ENCODE measurements at places on chromosomes 5 and 9.

- DNase-seq: no peak
These were observed 13.6 kb downstream of the PLEKHG4B start for GRCh38 chr5:105504-106070.

- DNase-seq: no peak
These were observed 7.5 kb upstream of the CMBL start for GRCh38 chr5:10315201-10315600.

DNA sequence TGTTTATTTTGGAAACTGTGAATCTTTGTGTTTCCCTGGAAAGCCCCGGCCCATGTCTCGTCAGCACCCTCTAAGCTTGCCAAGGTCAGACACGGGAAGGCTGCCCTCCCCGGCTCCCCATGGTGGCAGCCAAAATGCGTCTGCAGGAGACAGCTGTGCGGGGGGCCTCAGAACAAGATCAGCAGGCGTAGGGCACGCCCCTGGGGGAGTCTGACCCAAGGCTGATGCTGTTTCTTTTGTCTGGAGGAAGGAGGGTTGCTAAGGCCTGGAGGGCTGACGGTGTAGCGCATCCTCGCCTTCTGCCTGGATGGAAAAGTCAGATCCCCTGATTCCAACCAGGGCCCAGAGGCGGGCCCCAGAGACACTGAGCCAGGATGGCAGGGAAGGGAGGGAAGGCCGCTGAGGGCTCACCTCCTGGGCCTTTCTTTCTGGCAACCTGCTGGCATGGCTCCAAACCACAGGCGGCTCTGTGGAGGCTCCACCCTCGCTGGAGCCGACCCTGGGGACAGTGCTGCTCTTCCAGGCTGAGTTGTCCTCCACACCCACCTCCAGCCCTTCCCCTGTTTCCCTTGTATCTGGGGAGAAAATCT is 57.2 kb downstream of the OLFM1 start:
- peak; percentile 83 for DNase-seq

- DNase-seq: peak; percentile 30
These were observed 510.5 kb downstream of the LRRC70 start for GRCh38 chr5:63089147-63089546.

GRCh38 chr9:134955801-134956200 is 38.1 kb upstream of the FCN1 start:
- DNase-seq: no peak

DNA sequence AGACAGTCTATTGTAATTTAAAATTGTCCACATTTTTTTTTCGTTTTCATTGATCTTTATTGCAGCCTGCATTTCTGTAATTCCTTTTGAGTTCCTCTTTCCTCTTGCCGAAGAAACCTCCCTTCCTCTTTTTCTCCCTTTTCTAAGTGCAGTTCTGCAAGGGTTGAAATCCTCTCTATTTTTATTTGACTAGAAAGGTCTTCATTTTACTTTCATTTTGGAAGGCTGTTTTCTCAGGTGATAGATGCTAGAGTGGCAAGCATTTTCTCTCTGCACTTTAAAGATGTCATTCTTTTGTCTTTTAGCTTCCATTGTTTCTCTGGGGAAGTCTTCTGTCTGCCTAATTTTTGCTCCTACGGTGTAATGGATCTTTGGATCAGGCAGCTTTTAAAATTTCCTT is 248.5 kb downstream of the SMARCA2 start:
- no peak for DNase-seq

DNA sequence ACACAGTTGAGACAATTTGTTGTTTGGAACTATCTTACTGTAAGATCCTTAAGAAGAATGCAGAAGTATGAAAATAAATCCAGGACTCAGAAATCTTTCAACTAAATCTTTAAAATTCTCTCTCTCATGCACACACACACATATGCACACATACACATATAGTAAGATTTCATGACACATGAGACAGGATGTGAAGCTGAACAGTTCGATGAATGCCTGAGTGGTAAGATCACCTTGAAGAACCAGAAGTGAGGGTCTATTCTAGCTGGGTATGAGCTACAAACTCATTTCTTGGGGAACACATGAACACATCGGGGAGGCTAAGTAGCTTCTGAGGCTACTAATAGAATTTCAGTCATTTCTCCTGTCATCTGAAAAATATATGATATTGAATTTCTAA is 153.6 kb downstream of the TMC1 start:
- DNase-seq: no peak

DNA sequence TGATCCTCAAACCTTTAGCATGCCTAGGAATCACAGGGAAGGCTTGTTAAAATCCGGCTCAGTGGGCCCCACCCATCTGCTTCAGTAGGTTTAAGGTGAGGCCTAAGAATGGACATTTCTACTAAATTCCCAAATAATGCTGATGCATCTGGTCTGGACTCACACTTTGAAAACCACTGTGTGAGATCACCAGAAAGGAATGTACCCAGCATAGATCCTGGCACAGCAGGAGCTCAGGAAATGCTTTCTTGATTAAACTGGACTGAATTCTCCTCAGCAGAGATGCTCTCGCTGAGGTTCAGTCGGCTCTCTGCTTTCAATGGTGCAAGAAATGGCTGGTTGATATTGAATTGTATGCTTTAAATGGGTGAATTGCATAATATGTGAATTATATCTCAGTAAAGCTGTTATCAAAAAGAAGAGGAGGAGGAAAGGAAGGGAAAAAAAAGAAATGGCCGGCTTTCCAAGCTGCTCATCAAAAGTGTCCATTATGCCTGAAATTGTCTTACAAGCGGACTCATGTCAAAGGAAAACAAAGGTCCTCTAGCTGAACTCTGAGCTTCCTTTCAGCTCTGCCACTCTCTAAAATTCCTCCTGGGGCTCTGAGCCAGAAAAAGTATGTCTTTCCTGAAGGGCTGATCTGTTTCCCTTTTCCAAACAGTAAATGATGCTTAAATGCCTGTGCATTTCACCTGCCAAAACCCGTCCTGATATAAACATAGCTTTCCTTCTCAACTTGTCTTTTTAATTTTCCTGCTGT is 77.6 kb upstream of the SAP30L start:
- DNase-seq: no peak

DNA sequence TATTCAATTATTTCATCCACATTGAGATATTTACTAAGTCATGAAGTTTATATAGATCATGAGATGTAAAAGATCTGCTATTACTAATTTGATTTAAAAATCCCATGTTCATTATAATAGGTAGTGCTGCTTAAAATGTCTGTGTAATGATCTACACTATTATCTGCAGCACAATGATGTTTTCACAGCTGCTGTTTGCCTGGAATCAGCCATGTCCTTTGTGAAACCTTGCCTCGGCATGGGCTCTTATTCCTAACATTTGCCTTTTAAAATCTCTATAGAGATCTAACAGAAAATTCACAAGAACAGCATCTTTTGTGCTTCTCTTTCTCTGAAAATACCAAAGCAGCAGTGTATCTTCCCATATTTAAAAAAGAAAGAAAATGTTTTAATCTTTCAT is 444.6 kb downstream of the PTPRD start:
- no peak for DNase-seq

- no peak for DNase-seq
These were observed 187.1 kb downstream of the EDIL3 start for GRCh38 chr5:84197538-84197937.

DNA sequence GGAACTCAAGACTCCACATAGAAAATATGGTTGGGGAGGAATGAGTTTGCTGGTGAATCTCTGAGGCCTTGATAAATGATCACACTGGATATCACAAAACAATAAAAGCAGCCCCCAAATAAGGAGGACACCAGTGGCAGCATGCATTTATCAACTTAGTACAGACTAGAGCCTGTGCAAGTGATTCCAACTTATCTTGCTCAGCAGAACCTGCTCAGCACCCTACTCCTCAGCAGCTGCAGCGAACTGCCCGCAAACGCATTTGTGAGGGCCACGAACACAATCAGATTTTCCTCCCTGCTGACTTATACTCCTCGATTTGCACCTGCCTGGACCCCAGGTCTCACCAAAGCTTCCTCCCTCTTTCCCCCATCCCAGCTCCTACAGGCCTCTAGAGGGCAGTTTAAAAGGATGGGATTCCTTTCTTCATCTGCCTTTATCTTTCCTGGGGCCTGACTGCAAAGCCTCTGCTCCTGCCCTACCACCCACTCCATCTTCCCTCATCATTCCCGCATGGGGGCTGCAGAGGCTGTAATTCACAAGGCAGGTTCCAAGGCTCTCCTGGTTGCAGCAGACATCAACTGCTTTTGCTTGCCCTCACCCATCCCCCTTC is 41.2 kb downstream of the ANKS6 start:
- DNase-seq: no peak

- DNase-seq: no peak
These were observed 78.1 kb upstream of the UBTD2 start for GRCh38 chr5:172361566-172362238.

DNA sequence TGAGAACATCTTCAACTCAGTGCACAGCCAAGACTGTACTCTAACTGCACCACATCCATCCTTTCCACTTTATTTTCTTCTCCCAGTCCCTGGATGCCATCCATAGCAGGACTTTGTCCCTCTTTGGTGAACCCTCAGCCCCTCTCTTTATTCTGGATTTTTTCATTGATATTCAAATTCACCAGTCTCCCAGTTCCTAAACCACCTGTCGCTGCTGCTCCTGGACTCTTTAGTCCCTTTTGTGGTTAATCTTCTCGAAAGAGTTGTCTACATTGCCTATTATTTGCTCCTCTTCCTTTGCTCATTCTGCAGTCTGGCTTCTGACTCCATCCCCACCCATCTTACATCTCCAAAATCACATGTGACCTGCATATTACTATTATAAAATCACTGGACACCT is 59.4 kb upstream of the ZSWIM6 start:
- no peak for DNase-seq

- DNase-seq: peak; percentile 75
These were observed 220.0 kb downstream of the PDE4D start for GRCh38 chr5:59673438-59674058.

- DNase-seq: peak; percentile 80
These were observed 98.8 kb downstream of the LHX2 start for GRCh38 chr9:124110307-124110915.
